ENCODE measurements at places on chromosomes 6 and 20. TPM values are rescaled to one million over a fixed set of nuclear protein-coding genes. Genes with fewer than 3 reads are reported as not detected.

Gene TBXT
- total RNA-seq = not detected

Gene LZTS3
- total RNA-seq = 20.0 TPM

Gene OR2W1
- total RNA-seq = not detected

Gene RAB5IF
- 120 TPM for total RNA-seq

Gene KCNQ5
- 0.38 TPM for total RNA-seq

Gene XKR7
- total RNA-seq = not detected

Gene COL11A2
- total RNA-seq = under 0.01 TPM

Gene CDKN1A
- total RNA-seq = 524 TPM

Gene KCNS1
- 0.53 TPM for total RNA-seq

Gene NKX2-2
- not detected for total RNA-seq

Gene C20orf144
- total RNA-seq = not detected

Gene SMLR1
- not detected for total RNA-seq

Gene ULBP1
- 4.1 TPM for total RNA-seq

Gene HAO1
- total RNA-seq = not detected

Gene PTPRA
- 20.8 TPM for total RNA-seq

Gene CRISP2
- total RNA-seq = not detected

Gene PTPRT
- total RNA-seq = not detected

Gene SLC24A3
- under 0.01 TPM for total RNA-seq

Gene CPNE5
- total RNA-seq = not detected

Gene CGA
- total RNA-seq = not detected

Gene HLA-DQA1
- total RNA-seq = not detected

Gene NT5DC1
- total RNA-seq = 3.4 TPM

Gene POU5F1
- 1.3 TPM for total RNA-seq

Gene NRSN1
- total RNA-seq = not detected

Gene AFG1L
- total RNA-seq = 3.3 TPM

Gene ARMH2
- total RNA-seq = not detected

Gene OR2J3
- not detected for total RNA-seq

Gene HLA-DMA
- total RNA-seq = 2.8 TPM

Gene RSPH3
- total RNA-seq = 5.5 TPM
